ENCODE measurements at places on chromosomes 4 and X. TPM values are rescaled to one million over a fixed set of nuclear protein-coding genes. Genes with fewer than 3 reads are reported as not detected.

GRCh38 chr4:38560768-38561558 is 103.0 kb upstream of the KLF3 start:
- DNase-seq = no peak

DNA sequence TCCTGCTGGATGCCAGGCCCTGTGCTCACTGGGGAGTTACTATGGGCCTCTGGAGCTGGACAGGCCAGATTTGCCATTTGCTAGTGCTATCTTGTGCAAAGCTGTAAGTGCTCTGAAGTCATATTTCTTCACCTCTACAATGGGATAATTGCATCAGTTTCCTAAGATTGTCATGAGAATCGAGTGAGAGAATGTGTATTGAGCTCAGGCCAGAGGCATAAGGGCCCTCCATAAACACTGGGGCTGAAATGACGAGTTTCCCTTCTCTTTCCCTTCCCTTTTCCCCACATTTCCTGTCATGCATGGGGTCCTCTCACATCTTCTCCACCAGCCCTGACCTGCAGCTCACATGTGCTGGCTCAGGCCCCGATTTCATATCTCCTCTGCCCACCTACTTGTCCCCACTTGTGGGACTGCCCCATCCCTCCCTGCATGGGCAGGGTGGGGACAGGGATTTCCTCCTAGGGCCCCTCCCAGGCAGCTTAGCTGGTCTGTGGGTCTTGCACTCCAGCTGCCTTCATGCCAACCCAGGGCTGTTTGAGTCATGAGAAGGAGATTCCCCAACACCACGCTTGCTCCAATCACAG is 358.8 kb downstream of the MID1IP1 start:
- no peak for DNase-seq

- DNase-seq = no peak
Measured at GRCh38 chr4:77327151-77327550, 170.1 kb downstream of the CCNG2 start.

DNA sequence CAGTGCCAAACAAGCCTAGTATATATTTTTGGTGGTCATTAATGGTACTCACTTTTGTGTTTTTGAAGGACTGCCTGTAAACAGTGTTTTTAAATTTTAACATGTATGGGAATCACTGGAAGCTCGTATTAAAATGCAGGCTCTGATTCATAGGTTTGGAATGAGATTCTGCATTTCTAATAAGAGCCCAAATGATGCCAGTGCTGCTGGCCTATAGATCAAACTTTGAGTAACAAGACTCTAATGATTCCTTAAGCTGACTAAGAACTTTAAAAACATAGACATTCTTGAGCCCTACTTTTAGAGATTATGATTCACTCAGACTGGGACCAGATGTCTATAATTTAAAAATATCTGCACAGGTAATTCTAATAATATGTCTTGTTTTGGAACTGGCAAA is 823.2 kb upstream of the LCORL start:
- DNase-seq = peak; percentile 1

DNA sequence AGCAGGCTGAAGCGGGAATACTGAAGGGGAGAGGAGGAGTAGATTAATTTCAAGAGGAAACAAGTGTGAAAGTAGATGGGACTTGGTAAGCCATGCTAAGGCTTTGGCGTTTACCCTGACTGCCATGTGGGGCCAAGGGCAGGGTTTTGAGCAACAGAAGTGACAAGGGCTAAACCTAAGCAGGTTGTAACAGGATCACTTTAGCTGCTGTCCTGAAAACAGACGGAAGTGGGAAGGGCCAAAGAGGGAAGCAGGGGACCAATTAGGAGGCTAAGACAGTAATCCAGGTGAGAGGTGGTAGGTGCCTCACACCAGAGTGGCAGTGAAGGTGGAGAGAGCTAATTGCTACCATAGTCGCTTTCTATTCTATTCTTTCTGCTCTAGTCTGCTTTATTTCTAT is 166.5 kb downstream of the PJA1 start:
- DNase-seq = no peak

GRCh38 chr4:126061655-126062054 is 746.9 kb downstream of the FAT4 start:
- no peak for DNase-seq

DNA sequence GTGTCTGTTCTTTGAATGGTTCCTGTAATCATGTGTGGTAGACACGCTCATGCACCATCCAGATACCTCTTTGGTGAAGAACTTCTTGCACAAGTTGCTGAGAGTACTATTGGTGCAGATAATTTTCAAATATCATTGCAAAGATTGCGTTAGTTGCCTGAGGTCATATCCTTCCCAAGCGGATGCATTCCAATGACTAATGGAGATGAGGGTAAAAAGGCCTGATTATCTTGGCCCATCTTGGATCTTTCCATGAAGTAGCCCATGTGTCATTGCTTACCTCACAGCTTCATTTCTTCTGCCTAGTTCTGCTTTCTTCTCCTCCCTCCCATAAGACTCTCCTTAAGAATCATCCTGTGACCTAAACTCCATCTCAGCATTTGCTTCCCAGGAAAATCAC is 384.9 kb upstream of the CNKSR2 start:
- DNase-seq = no peak

DNA sequence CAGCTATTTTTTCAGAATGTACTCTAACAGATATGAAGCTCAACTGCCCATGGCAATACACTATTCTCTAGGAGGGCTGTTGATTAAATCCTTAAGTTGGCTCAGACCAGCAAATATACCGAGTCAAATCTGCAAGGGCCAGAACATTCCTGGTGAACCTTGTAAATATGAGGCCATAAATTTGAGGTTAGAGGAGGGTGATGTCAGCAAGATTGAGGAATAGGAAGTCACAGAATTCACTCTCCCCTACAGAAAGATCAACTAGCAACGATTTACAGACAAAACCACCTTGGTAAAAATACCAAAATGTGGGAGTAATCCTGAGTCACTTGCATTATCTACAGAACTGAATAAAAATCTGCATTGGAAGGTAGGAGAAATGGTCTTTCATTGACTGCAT is 399.3 kb downstream of the GPM6A start:
- peak; percentile 63 for DNase-seq

GRCh38 chr4:126354784-126355183 is 1040.0 kb downstream of the FAT4 start:
- DNase-seq = no peak

- no peak for DNase-seq
Measured at GRCh38 chrX:74408304-74408703, 13.0 kb upstream of the SLC16A2 start.

- DNase-seq = no peak
Measured at GRCh38 chrX:46374371-46374770, 170.8 kb downstream of the ZNF674 start.

CYBB gene
- not detected for polyA plus RNA-seq

SASH3 gene
- polyA plus RNA-seq = not detected

FGF2 gene
- polyA plus RNA-seq = 12.9 TPM

ERCC6L gene
- 2.3 TPM for polyA plus RNA-seq

POLA1 gene
- polyA plus RNA-seq = 3.6 TPM
